Heart left ventricle (tissue), 16 donors: ENCODE measurements at places on chromosomes 12 and 14. TPM values are rescaled to one million over a fixed set of nuclear protein-coding genes. Genes with fewer than 3 reads are reported as not detected.

GRCh38 chr12:28527631-28528249 lies 337.5 kb downstream of the CCDC91 start:
- DNase-seq = no peak

The SMIM41 gene
- 0.08 TPM for polyA plus RNA-seq

- no peak for DNase-seq
Measured at GRCh38 chr12:116779597-116779996, 41.5 kb downstream of the RNFT2 start.

DNA sequence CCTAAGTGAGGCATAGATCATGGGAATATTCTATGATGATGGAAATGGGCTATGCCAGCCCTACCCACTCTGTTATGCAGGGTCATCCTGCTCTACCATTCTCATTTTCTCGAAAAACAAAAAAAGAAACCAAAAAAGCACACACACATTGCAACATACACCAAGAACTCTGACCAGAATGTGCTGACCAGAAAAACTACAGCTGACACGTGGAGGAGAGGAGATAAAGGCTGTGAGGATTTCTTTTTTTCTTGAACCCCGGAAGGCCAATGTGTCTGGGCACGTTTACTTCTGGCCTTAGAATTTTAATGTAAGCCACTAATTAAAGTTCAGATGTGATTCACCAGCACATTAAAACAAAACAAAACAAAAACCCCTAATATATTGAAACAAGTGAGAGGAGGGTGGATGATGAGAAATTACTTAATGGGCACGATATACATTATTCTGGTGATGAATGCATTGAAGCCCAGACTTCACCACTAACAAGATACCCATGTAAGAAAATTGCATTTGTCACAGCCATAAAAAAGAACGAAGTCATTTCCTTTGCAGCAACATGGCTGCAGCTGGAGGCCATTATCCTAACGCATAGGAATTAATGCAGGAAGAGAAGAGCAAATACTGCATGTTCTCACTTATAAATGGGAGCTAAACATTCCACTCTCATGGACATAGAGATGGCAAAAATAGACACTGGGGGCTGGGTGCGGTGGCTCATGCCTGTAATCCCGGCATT lies 66.3 kb upstream of the PLEKHG3 start:
- no peak for DNase-seq

DNA sequence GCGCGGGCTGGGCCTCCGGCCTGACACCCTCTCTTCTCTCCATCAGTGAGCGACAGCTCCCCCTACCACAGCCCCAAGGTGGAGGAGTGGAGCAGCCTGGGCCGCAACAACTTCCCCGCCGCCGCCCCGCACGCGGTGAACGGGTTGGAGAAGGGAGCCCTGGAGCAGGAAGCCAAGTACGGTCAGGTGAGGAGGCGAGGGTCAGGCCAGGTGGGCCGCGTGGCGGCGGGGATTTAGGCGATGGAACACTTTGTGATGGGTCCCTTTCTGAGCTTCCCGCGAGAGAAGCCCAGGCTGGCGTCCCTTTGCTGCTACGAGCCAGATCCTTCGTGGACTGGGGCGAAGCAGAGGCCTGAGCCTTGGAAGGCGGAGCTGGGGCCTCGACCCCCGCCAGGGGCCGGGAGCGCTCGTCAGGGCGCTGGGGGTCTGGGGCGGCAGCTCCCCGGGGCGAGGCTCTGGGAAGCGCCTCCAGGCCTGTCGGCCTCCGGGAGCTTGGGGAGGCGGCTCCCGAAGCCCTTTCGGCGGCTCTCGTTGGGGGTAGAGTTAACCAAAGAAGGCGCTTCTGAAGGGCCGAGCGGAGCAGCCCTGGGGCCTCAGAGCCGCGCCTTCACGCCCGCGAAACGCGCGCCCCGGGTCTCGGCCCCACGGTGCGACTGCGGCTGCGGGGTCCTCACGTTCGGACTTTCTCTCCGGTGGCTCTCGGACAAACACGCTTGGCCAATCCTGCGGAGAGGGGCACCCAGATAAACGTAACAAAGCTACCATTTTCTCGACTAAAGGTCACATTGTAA lies 5.0 kb downstream of the PAX9 start:
- DNase-seq = no peak

The HEBP1 gene
- polyA plus RNA-seq = 36.6 TPM

The CHST11 gene
- 1.1 TPM for polyA plus RNA-seq

- no peak for DNase-seq
Measured at GRCh38 chr14:75381642-75382041, 46.2 kb upstream of the JDP2 start.

The AACS gene
- polyA plus RNA-seq = 7.4 TPM

DNA sequence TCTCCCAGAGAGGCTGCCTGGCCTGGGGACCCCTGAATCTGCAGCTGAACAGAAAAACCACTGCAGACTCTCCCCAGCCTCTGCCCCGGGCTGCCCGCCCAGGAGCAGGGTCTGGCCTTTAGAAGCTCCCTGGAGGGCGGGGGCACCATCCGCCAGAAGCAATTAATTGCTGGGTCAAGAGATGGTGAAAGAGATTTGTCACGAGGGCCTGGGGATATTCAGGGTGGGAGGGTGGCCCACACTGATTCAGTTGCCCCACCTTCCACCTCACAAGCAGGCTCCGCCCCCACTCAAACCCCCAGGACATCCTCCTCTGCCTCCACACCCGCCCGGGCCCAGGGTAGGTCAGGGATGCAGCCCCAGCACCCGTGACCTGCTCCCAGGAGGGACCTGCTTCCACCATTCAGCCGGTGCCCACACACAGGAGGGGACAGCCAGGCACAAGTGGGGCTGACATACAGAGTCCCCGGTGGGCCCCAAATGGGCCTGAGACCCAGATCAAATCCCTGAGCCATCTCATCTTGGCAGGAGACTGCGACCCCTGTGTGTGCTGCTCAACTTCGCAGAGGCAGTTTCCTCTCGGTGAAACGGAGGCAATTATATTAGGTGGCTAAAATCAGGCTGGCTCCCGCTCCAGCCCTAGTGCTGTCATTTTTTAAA lies 23.0 kb downstream of the NCOR2 start:
- DNase-seq = no peak

DNA sequence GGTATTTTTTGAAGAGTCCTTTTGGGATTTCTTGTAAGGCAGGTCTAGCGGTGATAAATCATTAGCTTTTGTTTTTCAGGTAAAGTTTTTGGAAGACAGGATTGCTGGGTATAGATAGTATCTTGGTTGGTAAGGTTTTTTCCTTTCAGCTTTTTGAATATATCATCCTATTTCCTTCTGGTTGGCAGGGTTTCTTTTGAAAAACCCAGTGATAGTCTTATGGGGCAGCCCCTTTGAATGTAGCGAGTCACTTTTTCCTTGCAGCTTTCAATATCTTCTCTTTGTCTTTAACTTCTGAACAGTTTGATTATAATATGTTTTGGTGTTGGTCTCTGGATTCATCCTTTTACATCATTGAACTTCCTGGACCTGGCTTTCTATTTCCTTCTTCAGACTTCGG lies 20.2 kb downstream of the TMX1 start:
- DNase-seq = no peak

DNA sequence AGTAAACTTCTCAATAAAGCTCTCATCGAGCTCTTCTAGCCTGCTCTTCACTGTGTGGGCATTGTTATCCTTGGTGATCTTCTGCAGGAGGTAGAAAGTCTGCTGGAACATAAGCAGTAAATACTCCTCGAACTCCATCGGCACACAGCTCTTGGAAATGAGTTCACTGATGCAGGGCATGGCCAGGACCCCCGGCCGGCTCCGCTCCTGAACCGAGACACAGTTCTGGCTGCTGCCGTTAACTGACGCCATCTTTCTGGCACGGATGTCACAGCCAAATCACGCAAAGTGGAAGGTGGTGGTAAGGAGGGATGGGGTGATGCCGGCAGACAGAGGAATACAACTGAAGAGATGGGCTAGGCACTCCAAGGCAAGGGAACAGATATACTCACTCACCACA lies 23.7 kb upstream of the EDDM3A start:
- no peak for DNase-seq

DNA sequence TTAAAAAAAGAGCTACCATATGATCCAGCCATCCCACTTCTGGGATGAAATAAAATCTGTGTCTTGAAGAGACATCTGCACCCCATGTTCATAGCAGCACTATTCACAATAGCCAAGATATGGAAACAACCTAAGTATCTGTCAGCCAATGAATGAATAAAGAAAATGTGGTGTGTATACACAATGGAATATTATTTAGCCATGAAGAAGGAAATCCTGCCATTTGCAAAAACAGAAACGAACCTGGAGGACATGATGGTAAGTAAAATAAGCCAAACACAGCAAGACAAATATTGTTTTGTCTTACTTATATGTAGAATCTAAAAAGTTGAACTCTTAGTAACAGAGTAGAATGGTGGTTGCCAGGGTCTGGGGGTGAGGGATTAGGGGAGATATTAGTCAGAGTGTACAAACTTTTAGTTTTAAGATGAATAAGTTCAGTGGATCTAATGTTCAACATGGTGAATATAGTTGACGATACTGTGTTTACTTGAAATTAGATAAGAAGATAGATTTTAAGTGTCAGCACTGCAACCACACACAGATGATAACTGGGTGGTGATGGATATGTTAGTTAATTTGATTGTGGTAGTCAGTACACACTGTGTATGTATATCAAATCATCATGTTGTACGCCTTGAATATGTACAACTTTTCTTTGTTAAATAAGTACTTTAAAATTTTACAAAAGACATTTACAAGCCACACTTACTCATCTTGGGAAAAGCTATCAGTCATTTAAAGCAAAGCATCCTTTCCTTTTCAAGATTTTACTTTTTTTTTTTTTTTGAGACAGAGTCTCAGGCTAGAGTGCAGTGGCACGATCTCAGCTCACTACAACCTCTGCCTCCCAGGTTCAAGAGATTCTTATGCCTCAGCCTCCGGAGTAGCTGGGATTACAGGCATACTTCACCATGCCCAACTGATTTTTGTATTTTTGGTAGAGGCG lies 89.9 kb downstream of the BICD1 start:
- no peak for DNase-seq

DNA sequence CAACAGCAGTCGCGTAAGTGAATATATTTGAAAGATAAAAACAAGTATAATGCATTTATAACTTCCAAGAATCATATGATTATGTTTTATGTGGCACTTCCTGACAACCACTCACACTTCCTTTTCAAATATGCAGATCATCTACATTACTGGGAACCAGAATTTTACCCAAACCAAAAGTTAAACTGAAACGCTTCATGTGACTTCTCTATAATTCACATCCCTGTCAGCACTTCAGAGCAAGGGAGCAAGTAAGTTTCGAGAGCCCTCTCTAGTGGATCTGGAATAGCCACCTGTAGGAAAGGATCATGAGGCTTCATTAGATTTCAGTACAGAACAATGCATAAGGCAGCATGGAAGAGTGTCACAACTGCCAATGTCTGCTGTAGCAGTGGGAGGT lies 13.7 kb upstream of the ALX1 start:
- DNase-seq = no peak

GRCh38 chr12:100138803-100139098 lies 3.9 kb downstream of the BLTP3B start:
- no peak for DNase-seq

The TAS2R7 gene
- polyA plus RNA-seq = not detected

The MOK gene
- 10.0 TPM for polyA plus RNA-seq

- no peak for DNase-seq
Measured at GRCh38 chr12:25266497-25266896, 15.8 kb upstream of the KRAS start.

- DNase-seq = no peak
Measured at GRCh38 chr12:112611908-112612307, 179.6 kb upstream of the RPH3A start.

GRCh38 chr12:57131896-57132744 lies 3.8 kb downstream of the LRP1 start:
- no peak for DNase-seq

DNA sequence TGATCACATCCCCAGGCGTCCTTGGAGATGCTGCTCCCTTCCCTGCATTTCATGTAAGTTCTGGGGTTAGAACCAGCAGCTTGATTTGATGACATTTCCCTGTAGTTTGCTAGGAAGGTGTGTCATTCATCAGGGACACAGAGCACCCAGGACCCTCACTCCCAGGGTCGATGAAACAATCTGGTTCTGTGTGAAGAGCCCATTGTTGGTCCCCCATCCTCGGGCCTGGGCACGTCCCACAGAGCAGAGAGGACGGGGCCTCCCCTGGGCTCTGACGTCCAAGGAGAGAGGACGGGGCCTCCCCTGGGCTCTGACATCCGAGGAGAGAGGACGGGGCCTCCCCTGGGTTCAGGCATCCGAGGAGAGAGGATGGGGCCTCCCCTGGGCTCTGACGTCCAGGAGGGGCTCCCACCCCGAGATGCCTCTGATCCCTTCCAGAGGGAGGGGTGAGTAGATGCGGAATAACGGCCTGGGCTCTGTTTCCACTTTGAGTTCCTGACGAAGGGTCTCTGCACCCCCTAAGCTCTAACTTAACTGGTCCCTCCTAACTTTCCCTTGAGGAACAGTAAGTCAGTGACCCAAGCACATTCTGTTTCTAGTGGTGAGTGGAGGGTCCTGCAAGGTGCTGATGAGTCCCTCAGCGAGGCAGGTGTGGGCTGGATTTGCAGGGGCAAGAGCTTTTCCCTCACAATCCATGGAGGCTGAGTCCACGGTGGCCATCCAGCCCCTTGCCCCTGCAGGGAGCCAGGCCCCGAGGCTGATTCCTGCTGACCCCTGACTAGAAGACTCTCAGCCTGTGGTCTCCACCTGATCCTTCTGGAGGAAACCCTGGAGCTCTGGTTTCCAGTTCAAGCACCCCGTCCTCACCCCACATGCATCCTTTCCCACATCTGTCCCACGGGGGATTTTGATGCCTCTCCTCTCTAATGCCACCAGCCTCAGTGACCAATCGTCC lies 35.5 kb upstream of the SFSWAP start:
- no peak for DNase-seq

DNA sequence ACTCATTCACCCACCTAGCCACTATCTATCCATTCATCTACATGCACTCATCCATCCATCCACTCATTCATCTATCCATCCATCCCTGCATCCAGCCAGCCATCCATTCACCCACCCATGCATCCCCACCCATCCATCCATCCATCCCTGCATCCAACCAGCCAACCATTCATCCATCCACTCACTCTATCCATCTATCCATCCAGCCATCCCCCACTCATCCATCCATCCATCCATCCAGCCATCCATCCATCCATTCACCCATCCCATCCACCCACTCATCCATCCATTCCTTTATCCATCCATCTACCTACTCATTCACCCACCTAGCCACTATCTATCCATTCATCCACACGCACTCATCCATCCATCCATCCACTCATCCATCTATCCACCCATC lies 73.1 kb downstream of the NOC4L start:
- DNase-seq = no peak

GRCh38 chr14:99258341-99258861 lies 13.6 kb downstream of the BCL11B start:
- DNase-seq = no peak

- no peak for DNase-seq
Measured at GRCh38 chr12:28611115-28611435, 420.8 kb downstream of the CCDC91 start.

- no peak for DNase-seq
Measured at GRCh38 chr12:52519387-52519703, 849 bp downstream of the KRT5 start.

The PRPH gene
- polyA plus RNA-seq = 0.27 TPM

The LAG3 gene
- polyA plus RNA-seq = 0.03 TPM

The MMP17 gene
- polyA plus RNA-seq = 1.5 TPM
